ENCODE measurements at places on chromosomes 2 and 18.
A peak's percentile ranks its signal among the peaks of the same experiment; 100 is the strongest.

DNA sequence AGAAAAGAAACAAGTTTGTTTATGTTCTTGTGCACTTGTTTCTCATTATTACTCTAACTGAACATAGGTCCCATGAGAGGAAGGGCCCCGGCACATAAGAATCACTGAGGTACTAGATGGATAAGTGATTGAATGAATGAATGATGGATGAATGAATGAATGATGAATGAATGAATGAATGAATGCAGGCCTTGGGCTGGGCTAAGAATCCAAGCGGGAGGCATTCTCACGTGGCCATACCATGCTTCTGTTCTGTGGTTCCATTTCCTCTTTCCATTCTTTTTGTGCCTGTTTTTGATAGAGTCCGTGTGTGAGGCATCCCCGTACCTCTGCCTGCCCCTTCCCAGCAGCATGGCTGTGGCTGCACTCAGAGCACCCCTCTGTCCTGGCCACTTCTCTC, 94.8 kb downstream of the SH3BP4 start:
- DNase-seq: no peak

DNA sequence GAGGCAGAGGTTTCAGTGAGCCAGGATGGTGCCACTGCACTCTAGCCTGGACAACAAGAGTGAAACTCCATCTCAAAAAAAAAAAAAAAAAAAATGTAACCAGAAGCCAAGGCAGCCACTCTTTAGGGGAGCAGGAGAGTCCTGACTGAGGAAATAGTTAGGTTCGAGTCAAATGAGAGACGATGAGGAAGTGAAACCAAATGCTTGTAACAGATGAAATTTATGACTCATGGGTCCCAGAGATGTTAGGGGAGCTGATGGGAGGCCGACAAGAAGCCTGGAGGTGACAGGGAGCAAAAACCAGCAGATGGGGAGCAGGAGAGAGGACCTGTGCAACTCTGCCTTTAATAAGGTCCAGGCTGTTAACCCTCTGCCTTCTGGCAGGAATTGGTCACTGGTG, 756.1 kb upstream of the DDX18 start:
- peak; percentile 57 for DNase-seq

DNA sequence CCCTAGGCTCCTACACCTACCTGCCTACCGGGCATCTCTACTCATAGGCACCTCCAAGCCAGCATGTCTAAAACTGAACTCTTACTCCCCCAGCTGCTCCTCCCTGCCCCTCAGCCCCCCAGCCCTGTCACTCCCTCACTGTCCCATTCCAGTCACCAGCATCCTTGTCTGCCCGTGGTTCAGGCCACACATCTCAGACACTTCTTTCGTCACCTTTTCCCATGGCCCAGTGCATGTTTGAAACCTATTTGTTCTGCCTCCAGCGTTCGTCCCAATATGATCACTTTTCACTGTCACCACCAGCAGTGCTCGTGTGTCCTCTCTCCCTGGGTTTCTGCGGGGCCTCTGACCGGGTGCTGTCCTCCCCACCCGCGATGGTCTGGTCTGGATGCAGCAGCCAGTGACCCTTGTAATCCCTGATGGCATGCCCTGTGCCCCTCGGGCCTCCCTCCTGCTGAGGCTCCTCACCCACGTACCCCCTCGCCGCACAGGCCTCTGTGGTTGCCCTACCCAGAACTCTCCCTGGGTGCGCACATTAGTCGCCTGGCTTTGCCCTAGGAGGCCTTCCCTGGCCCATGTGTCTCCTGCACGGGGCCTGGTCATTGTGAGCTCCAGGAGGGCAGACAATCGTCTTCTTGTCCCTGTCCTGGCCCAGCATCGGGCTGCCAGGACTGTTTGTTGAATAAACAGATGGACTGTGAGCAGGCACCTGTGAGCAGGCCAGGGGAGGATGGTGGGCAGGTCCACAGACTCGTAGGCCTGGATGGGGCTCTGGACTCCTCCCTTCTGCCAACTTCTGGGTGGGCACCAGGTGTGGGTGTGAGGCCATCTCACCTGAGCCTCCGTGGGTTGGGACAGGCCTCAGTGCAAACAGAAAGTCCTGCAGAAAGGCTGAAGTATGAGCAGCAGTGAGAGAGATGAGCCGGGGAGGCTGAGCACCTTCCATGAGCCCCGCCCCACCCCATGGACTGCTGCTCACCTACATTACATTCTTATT, 15.5 kb downstream of the LDLRAD4 start:
- no peak for DNase-seq

GRCh38 chr2:104163611-104164130, 690.2 kb upstream of the POU3F3 start:
- DNase-seq: no peak

DNA sequence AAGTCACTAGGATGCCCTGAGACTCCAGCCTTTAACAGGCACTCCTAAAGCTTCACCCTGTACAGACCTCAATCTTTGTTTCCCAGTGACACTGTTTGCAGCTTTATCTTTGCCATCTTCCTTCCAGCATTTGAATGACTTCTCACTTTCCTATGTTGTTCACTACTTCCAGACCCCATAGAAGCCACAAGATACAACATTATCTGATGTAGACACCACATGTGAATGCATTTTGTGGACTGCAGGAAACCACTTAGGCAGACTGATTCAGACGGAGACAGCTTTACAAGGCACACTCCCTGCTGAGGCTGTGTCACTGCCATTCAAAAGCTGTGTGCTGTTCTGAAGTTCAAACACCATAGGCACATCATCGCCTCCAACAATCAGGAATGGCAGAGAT, 67.3 kb upstream of the SPATS2L start:
- DNase-seq: no peak

Measured in NAMALWA (cell line).